ENCODE measurements at places on chromosomes 13 and 19.

GRCh38 chr19:46265217-46265828 is 31.5 kb upstream of the HIF3A start:
- H3K36me3 ChIP-seq: no peaks in the 10 kb centered on the region
- no peak overlapping the region for H3K4me3 ChIP-seq
- H3K27ac ChIP-seq: no peak overlapping the region

DNA sequence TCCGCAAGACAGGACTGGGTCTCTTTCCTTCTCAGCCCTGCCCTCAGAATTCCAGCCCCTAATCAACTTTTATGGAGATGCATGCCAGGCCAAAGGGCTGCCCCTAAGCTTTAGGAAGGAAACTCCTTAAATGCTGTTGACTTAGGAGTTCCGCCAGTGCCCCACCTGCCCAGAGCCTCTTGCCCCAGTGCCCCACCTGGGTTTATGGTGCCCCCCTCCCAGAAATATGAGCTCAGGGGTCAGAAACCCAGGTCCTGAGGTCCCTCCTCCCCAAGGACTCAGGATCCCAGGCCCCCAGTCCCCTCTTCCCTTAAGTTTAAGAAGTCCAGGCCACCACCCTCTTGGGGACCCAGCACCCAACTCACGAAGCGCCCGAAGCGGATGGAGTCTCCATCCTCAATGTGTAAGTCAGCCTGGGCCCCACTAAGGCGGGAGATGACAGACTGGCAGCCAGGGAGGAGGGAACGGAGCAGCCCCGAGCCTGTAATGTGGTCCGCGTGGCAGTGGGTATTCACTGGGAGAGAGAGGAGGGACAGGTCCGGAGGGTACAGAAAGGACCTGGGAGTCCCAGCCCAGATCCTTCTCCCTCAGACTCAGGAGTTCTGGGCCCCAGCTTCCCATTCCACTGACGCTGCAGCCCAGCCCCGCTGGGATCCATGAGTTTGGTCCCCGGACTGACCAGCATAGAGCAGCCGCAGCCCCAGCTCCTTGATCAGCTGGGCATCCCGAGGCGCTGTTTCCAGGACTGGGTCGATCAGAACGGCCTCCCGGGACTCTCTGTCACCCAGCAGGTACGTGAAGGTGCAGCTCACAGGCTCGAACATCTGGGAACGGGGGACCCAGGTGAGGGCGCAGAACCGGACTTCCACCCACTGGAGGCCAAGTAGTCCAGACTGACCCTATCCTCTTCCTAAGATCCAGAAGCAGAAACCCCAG is 897 bp downstream of the ETHE1 start:
- peak overlapping the region; percentile 91 for H3K4me3 ChIP-seq
- H3K36me3 ChIP-seq: no peaks in the 10 kb centered on the region
- H3K27me3 ChIP-seq: peaks cover 6% of the 10 kb centered on the region
- H3K27ac ChIP-seq: no peak overlapping the region
- DNase-seq: peak; percentile 46
- H3K4me1 ChIP-seq: peaks cover 37% of the 10 kb centered on the region

DNA sequence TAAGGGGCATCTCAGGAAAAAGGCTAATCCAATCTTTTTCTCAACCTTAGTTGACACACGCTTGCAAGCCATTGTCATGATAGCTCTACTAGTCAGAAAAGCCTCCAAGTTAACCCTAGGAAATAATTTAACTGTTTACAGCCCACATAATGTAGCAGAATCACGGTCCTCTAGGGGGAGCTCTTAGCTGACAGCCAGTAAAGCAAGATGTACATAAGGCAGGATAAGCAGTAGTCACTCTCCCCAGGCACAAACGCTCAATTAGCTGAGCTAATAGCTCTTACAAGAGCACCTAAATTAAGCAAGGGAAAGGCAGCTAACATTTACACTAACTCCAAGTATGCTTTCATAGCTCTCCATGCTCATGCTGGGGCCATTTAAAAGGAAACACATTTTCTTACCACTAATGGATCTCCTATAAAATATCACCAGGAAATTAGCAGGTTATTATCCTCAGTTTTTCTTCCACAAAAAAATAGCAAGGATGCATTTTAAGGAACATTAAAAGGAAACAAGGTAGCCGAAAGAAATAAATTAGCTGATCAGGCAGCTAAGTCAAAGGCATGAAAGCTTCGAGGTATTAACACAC is 33.7 kb upstream of the ZSCAN5A start:
- H3K4me3 ChIP-seq: no peak overlapping the region
- DNase-seq: no peak
- H3K27me3 ChIP-seq: peaks cover 10% of the 10 kb centered on the region

DNA sequence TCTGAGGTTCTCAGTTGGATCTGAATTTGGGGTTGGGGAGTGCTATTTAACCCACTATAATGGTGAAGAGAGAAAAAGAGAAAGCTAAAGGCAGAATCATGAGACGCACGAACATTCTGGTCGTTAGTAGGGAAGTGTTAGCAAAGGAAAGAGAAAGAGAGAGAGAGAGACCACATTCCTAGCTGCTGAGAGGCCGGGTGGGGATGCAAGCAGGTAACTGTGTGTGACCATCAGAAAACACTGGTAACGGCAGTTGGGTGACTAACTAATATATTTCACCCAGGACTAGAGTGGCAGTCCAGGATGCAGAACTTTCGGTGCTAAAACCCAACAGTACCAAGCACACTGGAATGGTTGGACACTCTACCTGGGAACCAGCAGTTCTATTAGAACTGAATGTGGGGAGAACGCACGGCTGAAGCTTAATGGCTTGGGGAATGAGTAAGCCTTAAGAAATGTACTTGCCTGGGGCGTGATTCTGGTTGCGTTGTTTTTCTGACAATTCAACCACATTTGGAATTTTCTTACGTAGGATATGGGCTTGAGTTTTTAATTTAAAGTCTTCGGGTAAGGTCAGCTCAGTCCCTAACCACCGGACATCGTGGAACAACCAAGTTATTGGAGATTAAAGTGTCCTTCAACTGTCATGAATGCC is 130.2 kb downstream of the DNAJC15 start:
- no peak overlapping the region for H3K27ac ChIP-seq
- DNase-seq: no peak
- no peak overlapping the region for H3K4me3 ChIP-seq
- peaks cover 9% of the 10 kb centered on the region for H3K4me1 ChIP-seq

DNA sequence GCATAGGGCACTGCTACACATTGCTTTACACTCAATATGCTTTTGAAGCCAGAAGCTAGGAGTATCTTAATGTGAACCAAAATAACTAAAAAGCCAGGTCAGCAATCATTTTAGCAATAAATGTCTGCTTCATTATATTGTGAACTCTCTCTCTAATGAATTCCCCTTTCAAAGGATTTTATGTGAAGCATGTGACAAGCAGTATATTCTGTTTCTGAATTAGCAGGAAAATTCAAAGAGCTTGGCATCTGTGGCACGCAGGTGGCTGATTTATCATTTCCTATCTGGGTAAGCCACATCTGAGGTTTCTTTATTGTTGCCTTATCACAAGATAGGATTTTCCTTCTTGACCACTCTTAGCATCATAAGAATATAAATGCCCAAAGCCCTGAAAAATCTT is 56.8 kb upstream of the KLF12 start:
- no peak overlapping the region for H3K4me3 ChIP-seq
- peaks cover 30% of the 10 kb centered on the region for H3K4me1 ChIP-seq
- peak overlapping the region; percentile 89 for H3K27ac ChIP-seq
- DNase-seq: no peak

GRCh38 chr19:8973501-8974091 is 36.6 kb downstream of the MUC16 start:
- H3K4me3 ChIP-seq: no peak overlapping the region
- peaks cover 9% of the 10 kb centered on the region for H3K27me3 ChIP-seq
- H3K27ac ChIP-seq: no peak overlapping the region
- H3K4me1 ChIP-seq: no peaks in the 10 kb centered on the region

DNA sequence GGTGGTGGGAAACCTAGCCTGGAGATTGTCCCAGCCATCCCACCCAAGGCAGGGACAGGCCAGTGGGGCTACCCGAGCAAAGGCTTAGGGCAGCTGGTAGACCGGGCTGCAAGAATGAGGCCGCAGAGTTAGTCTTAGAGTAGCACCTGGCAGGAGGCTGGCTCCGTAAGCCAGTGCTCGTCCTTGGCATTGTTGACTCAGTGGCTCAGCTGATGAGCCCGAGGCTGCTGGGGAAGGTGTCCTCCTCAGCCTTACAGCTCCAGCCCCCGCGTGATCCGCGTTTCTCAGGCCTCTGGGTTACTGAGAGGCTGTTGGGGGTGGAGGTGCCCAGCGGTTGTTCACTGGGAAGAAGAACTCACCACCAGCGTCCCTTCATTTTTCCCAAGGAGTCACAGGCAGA is 24.7 kb downstream of the PPP1R37 start:
- H3K4me3 ChIP-seq: no peak overlapping the region
- no peaks in the 10 kb centered on the region for H3K36me3 ChIP-seq
- no peak overlapping the region for H3K27ac ChIP-seq
- DNase-seq: no peak
- no peaks in the 10 kb centered on the region for H3K27me3 ChIP-seq

GRCh38 chr19:13864667-13865570 is 12.0 kb upstream of the NANOS3 start:
- H3K4me3 ChIP-seq: peak overlapping the region; percentile 84
- no peak overlapping the region for H3K27ac ChIP-seq
- no peaks in the 10 kb centered on the region for H3K36me3 ChIP-seq
- H3K4me1 ChIP-seq: peaks cover 59% of the 10 kb centered on the region
- DNase-seq: peak; percentile 41

DNA sequence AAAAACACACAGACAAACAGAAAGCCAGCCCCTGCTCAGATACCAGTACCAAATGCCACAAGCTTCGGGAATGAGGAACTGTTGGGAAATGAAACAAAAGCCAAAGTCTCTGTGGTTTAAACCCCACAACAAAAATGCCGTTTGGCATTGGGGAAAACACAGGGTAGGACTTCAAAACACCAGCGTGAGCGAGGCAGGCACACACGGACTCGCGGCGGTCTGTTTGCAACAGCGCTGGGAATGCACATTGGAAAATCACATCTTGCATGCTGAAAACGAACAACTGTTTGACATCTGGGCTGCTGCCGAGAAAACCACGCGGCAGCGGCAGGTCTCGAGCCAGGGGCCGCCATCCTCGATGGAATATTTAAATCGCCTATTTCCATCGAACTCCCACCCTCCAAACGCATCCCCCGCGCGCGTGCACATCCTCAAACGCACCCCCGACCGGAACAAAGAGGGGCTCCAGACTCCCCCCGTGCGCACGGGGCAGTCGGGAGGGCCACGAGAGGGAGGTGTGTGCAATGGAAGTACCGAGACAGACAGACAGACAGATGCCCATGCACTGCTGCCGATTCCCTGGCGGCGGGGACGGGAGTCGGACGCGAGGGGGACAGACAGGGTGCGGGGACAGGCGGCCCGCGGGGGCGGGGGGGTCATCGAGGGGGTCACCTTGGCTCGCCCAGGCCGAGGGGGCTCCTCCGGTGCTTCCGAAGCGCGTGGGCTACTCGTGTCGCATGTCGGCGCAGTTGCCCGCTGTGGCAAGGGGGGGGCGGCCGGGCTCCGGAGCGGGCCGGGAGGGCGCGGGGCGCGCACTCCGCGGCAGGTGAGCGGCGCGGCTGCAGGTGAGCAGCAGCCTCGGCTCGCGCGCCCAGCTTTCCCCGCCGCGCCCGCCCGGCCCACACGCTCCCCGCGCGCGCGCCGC is at the start of gene GPR12:
Gene GPR12 (minus strand): TSS at position 880 of the 925 bp plus-strand sequence. CDS start 959 bp downstream, outside the sequence.
- no peak within 1 kb of the TSS for H3K27ac ChIP-seq
- no peaks in the 10 kb centered on the region for H3K36me3 ChIP-seq
- peak; percentile 34 for DNase-seq
- H3K4me1 ChIP-seq: peaks cover 17% of the 10 kb centered on the region

DNA sequence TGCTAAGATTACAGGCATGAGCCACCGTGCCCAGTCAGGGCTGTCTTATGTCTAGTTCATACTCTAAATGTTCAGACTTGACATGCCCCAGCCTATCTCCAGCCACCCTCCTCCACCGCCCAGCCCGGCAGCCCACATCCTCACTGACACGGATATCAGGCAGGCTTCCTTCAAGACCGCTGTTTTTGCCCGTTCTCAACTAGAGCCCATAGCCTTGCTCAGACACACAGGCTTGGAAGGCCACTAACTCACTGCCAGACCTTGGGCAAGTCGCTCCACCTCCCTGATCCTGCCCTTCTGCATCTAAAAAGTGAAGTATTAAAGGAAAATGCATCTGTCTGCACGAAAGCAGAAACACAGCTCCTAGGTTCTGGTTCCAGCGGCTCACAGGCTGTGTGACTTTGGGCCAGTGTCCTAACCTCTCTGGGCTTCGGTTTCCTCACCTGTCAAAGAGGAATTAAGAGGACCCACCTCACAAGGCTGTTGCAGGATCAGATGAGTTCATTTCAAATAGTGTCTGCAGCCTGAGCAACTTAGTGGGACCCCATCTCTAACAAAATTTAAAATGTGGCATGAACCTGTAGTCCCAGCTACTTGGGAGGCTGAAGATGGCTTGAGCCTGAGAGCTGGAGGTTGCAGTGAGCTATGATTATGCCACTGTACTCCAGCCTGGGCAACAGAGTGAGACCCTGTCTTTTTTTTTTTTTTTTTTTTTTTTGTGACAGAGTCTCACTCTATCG is 14.5 kb upstream of the CERS4 start:
- DNase-seq: no peak
- no peaks in the 10 kb centered on the region for H3K36me3 ChIP-seq
- H3K27me3 ChIP-seq: no peaks in the 10 kb centered on the region
- peaks cover 51% of the 10 kb centered on the region for H3K4me1 ChIP-seq

DNA sequence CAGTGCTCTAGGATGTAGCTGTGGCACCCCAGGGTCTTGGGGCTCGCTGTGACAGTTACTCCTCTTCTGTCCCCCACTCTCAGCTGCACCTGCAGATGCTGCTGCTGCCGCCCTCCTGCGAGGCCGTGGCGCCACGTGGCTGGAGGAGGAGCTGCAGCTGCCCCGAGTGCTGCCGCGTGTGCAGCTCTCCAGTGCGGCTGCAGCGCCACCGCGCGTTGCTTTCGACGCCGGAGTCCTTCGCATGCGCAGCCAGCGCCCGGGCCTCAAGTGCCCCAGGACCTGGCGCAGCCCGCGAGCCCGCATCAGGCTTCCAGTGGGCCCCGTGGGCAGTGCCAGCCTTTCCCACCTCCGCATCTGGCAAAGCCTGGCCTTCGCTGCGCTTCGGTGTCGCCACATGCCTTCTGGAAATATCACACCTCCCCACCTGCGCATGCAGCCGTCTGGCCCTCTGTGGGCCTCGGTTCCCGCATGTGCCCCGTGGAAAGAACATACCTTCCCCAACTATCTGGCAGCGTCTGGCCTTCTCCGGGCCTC is 692 bp upstream of the ZNF580 start:
- H3K27ac ChIP-seq: peak overlapping the region; percentile 92
- DNase-seq: no peak
- peaks cover 5% of the 10 kb centered on the region for H3K27me3 ChIP-seq
- H3K36me3 ChIP-seq: peaks cover 13% of the 10 kb centered on the region
